ENCODE measurements at places on chromosomes 5 and 9. TPM values are rescaled to one million over a fixed set of nuclear protein-coding genes. Genes with fewer than 3 reads are reported as not detected.
A peak's percentile ranks its signal among the peaks of the same experiment; 100 is the strongest.

- no peak for DNase-seq
Observed at GRCh38 chr9:136354592-136355085, 8.9 kb downstream of the DNLZ start.

DNA sequence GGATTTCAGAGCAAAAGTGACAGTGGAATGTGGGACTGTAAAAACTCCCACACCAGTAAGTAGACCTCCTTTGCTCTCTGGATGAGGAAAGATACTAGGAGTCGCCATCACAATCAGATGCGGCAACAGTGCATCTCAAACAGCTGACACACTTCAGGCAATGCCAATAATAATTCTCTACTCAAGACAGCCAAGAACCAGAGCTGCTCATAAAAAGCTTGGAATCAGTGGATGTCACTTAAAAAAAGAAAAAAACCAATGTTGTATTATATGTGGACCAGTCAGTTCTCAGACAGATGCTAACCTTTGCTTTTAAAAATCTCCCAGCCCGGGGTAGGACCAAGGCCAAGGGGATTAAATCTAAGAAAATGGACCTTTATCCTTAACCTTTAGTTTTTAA is 185.0 kb downstream of the GNA14 start:
- DNase-seq = no peak

- peak; percentile 60 for DNase-seq
Observed at GRCh38 chr5:159286420-159287035, 23.4 kb downstream of the UBLCP1 start.

- DNase-seq = no peak
Observed at GRCh38 chr9:134054891-134055811, 12.7 kb downstream of the BRD3 start.

DNA sequence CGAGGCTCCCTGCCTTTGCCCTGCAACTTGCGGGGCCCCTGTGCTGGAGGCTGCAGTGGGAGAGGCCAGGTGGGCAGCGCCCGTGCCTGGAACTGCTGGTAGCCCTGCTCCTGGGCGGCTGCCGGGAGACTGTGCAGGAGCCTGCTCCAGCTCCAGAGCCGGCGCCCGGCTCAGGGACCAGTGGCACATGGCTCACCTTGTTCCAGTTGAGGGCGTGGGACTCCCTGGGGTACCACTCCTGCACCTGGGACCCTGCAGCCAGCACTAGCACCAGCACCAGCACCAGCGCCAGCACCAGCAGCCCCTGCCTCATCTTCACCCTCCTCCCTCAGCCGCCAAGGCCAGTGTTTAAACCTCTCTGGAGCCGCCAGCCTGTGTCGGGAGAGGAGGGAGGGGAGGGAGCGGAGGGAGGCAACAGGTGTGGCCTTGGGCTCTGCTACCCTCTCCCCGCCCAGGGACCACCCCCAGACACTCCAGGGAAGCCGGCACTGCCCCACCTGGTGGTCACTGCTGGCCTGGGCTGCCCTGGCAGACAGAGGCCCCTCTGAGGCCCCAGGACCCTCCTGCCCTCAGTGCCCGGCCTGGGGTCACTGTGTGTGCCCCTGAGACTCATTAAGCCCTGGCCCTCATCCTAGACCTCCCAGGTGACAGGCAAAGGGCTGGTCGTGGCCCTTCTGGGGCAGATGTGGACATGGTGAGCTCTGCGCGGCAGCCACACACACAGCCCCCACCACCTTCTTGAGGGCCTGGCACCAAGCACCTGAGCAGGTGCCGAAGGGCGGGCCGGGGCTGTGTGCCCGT is at the start of gene LCN10:
LCN10 (minus strand) TSS at position 350 of the 801 bp plus-strand sequence; CDS start at position 313, 37 bp downstream.
- peak; percentile 79 for DNase-seq

- DNase-seq = no peak
Observed at GRCh38 chr5:135823881-135824280, 10.6 kb upstream of the SLC25A48 start.

GRCh38 chr9:107142430-107142829 is 140.6 kb upstream of the RAD23B start:
- DNase-seq = no peak

GRCh38 chr9:34686231-34686630 is 4.8 kb downstream of the CCL19 start:
- DNase-seq = no peak

DNA sequence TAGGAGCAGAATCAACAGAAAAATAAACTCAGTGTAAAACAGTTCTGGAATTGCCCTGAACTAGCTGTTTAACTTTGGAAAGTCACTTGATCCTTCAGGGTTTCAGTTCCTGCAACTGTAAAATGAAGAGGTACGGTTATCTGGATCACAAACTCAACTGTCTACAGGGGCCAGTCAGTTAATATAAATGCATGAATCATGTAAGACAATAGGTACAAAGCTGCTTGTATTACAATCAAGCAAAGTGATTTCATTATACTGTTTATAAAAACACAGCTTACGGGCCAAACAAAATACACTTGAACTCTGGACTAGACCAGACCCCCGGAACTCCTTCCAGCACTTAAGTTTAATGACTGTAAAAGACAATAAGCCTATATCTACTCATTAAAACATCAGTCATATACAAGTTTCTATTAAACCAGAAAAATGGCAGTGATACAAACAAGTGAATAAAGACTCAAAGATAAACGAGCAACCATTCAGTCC is 73.0 kb downstream of the MRPS27 start:
- no peak for DNase-seq

GRCh38 chr9:129852579-129852978 is 17.3 kb downstream of the USP20 start:
- DNase-seq = no peak

The ARL14EPL gene
- total RNA-seq = not detected

The SAXO1 gene
- 0.15 TPM for total RNA-seq

The FBN2 gene
- total RNA-seq = 113 TPM

The LCN6 gene
- total RNA-seq = not detected

The ZNF454 gene
- total RNA-seq = 0.22 TPM

The CARTPT gene
- not detected for total RNA-seq

The TCOF1 gene
- total RNA-seq = 79.8 TPM
